ENCODE measurements at places on chromosomes 11 and 22.

DNA sequence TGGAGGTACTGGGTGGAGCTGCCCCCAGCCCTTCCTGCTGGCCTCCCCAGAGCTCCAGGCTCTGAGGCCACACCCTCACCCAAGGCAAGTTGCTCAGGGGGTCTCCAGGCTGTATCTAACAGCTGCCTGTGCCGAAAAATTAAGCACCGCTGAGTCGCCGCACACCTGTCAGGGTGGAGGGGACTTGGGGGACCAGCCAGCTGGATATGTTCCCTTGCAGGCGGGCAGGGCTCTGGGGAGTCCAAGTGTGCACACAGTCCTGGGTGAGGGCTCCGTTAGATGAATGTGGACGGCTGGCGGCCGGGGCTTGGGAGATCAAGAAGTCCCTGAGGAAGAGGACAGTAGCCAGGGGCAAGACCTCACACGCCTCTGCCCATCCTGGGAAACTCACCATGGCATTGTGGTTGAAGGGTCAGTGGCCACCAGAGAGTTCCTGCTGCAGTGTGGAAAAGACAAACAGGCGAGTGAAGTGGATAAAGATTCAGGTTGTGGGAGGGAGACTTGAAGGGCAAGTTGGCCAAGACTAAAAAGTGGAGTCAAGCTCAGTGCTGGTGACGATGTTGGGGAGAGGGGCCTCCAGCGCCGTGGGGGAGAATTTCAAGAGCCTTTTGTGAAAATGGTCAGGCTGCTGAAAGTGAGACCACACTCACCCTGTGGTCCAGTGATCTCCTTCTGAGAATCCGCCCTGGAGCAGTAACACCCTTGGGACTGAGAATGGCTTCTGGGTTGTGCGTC is 69.6 kb downstream of the CDKN1C start:
- no peak for DNase-seq

GRCh38 chr22:42511401-42511891 is 8.2 kb downstream of the RRP7A start:
- DNase-seq = no peak

DNA sequence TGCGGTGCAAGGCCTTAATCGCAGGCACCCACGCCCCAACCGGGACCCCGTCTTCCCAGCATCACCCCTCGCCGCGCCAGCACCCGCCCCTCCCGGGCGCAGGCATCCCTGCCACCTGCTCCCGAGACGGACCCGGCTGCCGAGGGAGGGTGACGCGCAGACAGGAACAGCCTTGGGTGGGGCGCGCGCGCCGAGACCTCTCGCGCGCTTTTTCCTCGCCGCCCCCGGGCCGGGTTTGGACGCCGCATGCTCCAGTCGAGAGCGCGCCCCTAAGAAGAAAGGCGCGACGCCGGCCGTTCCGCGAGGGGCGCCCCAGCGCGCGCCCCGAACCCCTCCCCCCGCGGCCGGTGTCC is 504 bp downstream of the CFL1 start:
- no peak for DNase-seq

GRCh38 chr11:46234311-46234710 is 43.2 kb upstream of the CREB3L1 start:
- no peak for DNase-seq

- DNase-seq = no peak
Observed at GRCh38 chr11:115242982-115243381, 261.2 kb downstream of the CADM1 start.

GRCh38 chr11:94201004-94201465 is 72.4 kb downstream of the PANX1 start:
- peak; percentile 65 for DNase-seq

GRCh38 chr22:41848468-41848867 is 15.6 kb downstream of the SREBF2 start:
- no peak for DNase-seq

DNA sequence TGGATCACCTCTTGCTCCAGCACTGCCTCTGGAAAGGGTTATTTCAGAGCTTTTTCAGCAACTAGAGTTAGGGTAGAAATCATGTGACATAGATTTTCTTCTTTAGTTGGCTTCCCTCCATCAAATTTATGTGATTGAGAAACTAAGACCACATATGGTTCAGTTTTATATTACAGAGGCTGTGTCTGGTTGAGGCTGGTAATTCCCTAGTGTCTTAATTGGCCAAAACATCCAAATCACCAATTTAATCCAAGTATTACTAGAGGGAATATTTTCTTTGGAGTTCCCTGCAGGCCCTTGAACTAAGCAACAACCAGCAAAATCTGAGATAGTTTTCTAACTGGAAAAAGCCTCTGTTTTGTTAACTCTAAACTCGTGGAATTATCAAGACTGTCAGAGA is 136.3 kb downstream of the ARHGAP42 start:
- no peak for DNase-seq

- peak; percentile 54 for DNase-seq
Observed at GRCh38 chr11:128653801-128654231, 40.1 kb upstream of the FLI1 start.

GRCh38 chr22:47736186-47737034 is 974.0 kb downstream of the TBC1D22A start:
- DNase-seq = no peak

DNA sequence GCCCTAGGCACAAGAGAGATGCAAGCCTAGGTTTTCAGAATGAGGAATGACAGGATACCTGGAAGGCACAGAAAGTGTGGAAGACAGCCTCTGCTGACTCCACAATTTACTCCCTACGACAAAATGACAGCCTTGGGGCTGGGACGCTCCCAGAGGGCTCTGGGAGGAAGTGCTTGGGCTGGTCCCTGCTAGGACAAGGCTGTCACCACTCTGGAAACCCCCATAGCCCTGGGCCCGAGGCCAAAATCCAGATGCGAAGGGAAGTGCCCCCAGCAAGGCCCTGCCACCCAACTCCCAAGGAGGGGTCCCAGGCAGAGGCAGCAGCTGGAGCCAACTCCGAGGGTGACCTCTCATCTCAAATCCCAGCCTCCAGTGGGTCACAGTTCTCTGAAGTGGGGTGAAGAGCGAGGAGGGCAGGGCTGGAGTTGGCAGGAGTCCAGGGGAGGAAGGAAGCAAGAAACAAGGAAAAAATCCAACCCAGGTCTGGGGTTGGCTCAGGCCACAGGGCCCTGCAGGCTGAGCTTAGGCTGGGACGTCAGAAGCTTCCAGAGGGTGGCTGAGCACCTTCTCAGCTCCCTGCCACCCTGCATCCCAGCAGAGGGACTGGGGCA is 6.3 kb upstream of the CDC42EP2 start:
- no peak for DNase-seq

- no peak for DNase-seq
Observed at GRCh38 chr22:46696614-46697013, 41.4 kb downstream of the CERK start.

DNA sequence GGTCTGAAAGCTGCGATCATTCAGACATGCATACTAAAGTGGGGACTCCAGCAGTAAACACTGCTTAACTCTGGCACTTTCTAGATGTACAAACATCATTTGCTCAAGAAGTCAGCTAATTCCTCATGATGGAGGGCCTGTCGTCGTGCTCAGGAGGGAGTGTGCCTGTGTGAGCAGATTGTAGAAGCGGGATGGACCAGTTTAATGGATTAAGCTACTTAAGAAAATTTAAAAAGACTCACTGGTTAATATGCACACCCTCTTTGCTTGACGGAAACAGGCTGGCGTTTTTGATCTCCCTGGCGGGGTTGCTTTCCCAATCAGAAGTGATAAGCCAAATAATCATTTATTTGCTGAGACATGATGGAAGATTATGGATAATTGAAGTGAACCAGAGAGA is 79.0 kb downstream of the LDLRAD3 start:
- DNase-seq = no peak

GRCh38 chr11:36748836-36749235 is 150.8 kb upstream of the RAG2 start:
- DNase-seq = no peak

GRCh38 chr22:39932918-39933649 is 27.1 kb upstream of the TMA7B start:
- DNase-seq = no peak

DNA sequence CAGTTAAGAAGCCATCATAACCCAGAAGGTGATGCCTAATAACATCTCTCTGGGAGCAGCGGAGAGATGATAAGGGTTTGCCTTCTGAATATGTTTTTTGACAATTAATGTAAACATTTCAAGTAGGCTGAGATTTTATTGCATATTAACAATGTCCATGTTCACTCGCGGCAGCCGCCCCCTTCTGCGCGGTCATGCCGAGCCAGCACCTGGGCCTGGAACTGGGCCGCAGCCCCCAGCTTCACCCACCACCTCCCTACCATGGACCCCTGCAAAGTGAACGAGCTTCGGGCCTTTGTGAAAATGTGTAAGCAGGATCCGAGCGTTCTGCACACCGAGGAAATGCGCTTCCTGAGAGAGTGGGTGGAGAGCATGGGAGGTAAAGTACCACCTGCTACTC is 4.3 kb upstream of the SAA1 start:
- no peak for DNase-seq

DNA sequence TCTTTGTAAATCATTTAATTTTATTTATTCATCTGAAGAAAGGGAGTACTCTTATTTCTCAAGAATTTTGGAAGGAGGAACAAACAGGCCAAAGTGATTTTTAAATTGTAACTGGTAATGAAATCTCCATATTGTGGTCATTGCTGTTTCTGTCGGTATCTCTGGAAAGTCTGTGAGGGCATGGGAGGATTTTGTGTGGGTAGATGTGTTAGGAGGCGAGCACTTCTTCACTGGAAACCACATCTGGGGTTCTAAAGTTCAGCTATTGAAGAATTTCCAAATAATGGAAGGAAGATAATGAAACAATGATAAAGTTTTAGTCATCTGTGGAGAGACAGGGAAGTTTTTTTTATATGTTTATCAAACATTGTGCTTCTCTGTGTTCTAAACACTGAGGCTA is 6.6 kb downstream of the TRIM34 start:
- no peak for DNase-seq

- DNase-seq = no peak
Observed at GRCh38 chr22:30875481-30876215, 92.9 kb downstream of the MORC2 start.

DNA sequence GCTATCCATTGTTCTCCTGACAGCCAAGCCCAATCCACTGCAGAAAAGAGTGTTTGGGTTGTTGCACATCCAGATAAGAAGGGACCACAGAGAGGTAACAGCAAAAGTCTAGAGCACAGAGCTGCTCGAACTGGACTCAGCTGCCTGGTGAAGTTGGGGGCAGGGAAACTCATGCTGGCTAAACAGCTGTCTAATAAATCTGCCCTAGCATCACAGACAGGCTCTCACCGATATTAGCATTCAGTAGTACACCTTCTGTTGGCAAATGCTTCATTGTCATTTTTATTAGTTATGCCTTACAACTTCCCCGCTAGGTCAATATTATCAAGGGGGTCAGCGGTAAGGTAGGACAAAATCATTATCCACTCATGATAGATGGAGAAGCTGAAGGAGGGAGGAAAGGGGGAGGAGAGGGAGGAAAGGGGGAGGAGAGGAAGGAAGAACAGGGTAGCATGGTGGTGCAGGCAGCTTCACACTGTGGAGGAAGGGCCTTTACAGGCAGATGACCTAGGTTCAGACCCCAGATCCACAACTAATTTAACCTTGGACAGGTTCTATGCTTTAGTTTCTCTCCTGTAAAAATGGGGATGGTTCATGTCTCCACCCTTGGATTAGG is 102.7 kb downstream of the LARGE1 start:
- no peak for DNase-seq

DNA sequence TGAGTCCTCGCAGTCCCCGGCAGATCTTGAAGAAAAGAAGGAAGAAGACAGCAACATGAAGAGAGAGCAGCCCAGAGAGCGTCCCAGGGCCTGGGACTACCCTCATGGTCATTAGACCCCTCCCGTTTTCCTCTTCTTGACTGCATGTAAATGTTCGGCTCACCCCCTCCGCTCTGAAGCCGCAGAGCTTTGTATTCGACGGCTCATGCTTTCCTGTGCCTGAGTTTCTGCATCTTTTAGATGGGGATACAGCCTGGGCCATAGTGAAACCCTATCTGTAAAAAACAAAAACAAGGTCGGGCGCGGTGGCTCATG is 7.7 kb downstream of the USP18 start:
- no peak for DNase-seq

- DNase-seq = peak; percentile 41
Observed at GRCh38 chr11:9273376-9274336, 8.5 kb upstream of the DENND5A start.

- DNase-seq = peak; percentile 69
Observed at GRCh38 chr11:47035108-47035507, 98.5 kb downstream of the CSTPP1 start.

- no peak for DNase-seq
Observed at GRCh38 chr11:9821008-9821752, 157.3 kb downstream of the SWAP70 start.

- no peak for DNase-seq
Observed at GRCh38 chr11:109512680-109513079, 90.7 kb downstream of the C11orf87 start.
